ENCODE measurements at places on chromosomes 1 and 21. TPM values are rescaled to one million over a fixed set of nuclear protein-coding genes. Genes with fewer than 3 reads are reported as not detected.

The DHRS3 gene
- total RNA-seq = 11.4 TPM

The UMODL1 gene
- total RNA-seq = not detected

The TDRD10 gene
- total RNA-seq = not detected

The MTARC1 gene
- 0.28 TPM for total RNA-seq

The KRTAP7-1 gene
- not detected for total RNA-seq

The CCDC24 gene
- total RNA-seq = 1.4 TPM

The SH2D1B gene
- total RNA-seq = 0.18 TPM

The PTPRC gene
- not detected for total RNA-seq

The TACSTD2 gene
- not detected for total RNA-seq

The KIAA0040 gene
- under 0.01 TPM for total RNA-seq

The PDZK1 gene
- total RNA-seq = 1.7 TPM

- no peak for DNase-seq
Measured at GRCh38 chr1:21255943-21256320, 34.3 kb downstream of the ECE1 start.

GRCh38 chr1:184399192-184399847 is 12.5 kb downstream of the C1orf21 start:
- no peak for DNase-seq

DNA sequence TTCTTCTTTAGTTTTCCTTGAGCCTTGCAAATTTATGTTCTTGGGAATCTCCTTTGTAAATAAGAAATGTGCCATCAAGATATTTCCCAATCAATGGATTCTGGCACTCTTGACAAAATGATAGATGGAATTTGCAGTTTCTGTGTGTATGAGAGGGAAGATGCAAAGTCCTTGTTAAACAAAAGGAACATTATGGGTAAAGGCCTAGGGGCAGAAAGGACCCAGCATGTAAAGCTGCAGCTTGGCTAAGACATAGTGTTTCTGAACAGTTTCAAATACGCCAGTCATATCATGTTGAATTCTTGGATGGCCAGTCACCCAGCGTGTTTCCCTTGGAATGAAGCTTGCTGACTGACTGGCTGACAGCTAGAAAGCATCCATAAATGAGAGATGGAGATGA is 210.8 kb downstream of the NFIA start:
- DNase-seq = no peak

DNA sequence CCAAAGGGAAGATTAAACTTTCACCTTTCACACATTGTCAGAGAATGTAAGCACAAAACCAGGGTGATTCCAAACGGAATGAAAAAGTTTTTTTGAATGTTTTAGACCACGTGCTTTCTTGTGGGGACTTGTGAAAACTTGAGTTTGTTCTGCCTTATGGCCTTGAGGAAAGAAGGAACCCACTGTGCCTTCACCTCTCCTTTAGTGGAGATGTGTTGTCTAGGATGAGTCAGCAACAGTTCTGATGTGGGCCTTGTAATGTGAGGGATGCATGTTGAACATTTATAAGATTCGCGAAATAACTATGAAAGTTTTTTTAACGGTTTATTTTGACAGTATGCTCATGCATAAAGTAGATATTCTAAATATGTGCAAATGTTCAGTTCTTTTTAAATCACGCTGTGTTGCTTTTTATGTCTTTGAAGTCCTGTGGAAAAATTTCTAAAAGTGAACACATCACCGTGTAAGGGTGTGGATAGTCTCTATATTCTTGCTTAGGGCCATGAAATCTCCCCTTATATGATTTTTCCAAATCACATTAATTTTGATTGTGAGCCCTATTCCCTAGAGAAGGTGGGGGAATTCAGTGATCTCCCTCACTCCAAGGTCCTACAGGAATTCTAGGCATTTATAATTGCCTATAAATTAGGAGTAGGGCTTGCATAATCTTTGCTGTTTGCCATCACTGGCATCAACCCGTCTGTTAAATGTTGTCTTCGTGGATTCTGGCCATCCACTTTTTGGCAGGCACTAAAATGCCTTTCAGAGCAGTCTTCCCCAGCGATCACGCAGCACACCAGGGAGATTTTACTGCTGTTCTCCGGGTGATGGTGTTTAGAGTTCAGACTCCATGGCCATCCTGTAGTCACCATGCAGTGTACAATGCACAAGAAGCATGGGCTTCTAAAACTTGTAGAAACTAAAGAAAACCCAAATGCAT is 47.4 kb downstream of the PLA2G4A start:
- no peak for DNase-seq

DNA sequence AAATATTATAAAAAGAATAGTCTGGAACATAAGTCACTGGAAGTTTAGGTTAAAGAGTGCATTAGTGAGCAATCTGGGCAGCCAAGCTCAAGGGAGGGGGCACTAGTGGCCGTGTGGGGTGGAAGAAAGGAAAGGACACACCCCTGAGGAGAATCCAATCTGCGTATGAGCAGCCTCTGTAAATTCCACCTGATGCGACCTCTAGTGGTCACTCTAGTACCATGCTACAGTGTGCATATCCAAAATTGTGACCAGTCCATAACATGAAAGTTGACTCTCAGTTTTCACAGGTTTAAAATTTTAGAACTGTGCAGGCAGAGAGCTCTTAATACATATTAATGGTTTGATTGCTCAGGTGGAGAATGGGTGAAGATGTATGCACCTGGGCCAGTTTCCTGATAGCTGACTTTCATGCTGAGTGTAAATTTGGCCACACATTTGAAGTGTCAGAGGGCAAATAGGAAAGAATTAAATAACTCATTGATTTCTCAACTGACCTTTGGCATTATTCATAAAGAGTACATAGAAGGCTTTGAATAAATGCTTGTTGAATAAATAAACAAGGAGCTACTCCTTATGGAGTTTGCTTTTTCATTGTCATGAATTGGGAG is 105.9 kb upstream of the C21orf91 start:
- DNase-seq = peak; percentile 54

DNA sequence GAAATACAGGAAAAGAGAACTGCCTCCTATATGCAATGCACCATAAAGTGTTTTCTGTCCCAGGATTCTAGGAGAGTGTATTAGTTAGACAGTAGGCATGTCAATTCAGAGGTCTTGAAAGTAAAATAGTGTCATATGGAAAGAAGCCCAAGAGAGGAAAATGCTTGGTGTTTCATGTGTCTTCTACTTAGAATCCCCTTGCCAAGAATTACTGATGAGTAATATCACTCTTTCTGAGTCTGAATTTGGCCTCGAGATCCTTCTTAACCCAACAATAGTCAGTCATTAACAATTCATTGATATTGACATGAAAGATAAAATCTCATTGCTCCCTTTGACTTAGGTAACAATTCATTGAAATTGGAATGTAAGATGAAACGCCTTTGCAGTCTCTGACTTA is 972.2 kb downstream of the TTLL7 start:
- DNase-seq = no peak

- no peak for DNase-seq
Measured at GRCh38 chr1:10765304-10765703, 31.1 kb downstream of the CASZ1 start.

DNA sequence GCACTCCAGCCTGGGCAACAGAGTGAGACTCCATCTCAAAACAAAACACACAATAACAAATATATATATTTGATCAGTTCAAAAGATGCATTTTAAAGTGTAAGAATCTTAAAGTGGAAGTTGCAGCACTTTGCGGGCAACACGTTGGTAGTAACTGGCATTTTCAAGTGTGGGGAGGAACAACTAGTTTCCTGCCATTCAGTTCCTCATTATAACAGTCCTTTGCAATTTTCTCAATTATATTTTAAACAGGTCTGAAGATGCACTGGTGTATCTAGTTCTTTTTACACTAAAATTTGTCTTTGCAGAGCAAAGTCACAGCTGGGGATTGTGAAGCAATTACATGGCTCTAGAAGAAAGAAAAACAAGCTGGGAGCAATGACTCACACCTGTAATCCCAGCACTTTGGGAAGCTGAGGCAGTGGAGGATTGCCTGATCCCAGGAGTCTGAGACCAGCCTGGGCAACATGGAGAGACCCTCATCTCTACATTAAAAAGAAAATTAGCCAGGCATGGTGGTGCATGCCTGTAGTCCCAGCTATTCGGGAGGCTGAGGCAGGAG is 25.3 kb downstream of the RRAGC start:
- peak; percentile 28 for DNase-seq

DNA sequence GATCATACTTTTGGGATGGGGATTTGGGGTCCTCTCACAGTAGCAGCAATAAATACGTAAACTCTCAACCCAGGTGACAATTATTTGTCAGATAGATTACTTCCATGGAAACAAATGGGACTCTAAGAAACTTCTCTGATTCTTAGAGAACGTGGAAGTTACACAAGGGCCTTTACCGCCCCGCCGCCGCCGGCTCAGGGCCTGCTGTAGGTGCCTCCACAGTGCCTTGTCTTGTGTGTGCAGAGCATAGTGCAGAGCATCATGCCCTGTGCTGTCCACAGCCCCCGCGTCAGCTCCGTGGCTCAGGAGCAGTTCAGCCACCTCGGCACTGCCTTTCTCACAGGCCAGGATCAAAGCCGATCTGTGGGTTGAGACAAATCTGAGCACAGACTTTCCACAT is 11.0 kb downstream of the ANKRD35 start:
- no peak for DNase-seq

- DNase-seq = no peak
Measured at GRCh38 chr1:57858740-57859139, 434.9 kb upstream of the DAB1 start.

DNA sequence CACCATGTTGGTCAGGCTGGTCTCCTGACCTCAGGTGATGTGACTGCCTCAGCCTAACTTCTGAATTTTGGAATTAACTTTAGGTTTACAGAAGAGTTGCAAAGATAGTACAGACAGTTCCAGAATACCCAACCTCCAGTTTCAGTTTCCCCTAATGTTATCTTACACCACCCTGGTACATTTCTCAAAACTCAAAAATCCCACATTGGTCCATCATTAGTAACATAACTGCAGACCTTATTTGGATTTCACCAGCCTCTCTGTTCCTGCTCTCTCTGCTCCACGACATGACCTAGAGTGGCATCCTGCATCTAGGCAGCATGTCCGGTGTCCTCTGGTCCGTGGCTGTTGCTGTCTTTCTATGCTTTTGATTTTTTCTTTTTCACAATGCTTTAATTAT is 5.0 kb upstream of the ZC3H12A start:
- DNase-seq = no peak

GRCh38 chr1:17866740-17867029 is 111.6 kb downstream of the ACTL8 start:
- DNase-seq = no peak

GRCh38 chr1:244150665-244151064 is 99.6 kb downstream of the ZBTB18 start:
- no peak for DNase-seq

- DNase-seq = peak; percentile 12
Measured at GRCh38 chr1:213381572-213382084, 330.6 kb downstream of the RPS6KC1 start.

- DNase-seq = no peak
Measured at GRCh38 chr1:32871364-32872191, 866 bp upstream of the FNDC5 start.

- no peak for DNase-seq
Measured at GRCh38 chr1:21277180-21277579, 13.1 kb downstream of the ECE1 start.

- DNase-seq = no peak
Measured at GRCh38 chr21:32878661-32879060, 107.1 kb upstream of the PAXBP1 start.
